ENCODE measurements at places on chromosomes 4 and X.

- no peak for DNase-seq
- no peaks in the 10 kb centered on the region for H3K36me3 ChIP-seq
- H3K27ac ChIP-seq, result no peak overlapping the region
- H3K4me1 ChIP-seq, result no peaks in the 10 kb centered on the region
- H3K27me3 ChIP-seq, result no peaks in the 10 kb centered on the region
These were observed 121.3 kb downstream of the FHIP1A start for GRCh38 chr4:151530230-151530629.

- peaks cover 6% of the 10 kb centered on the region for H3K27me3 ChIP-seq
- H3K36me3 ChIP-seq, result no peaks in the 10 kb centered on the region
- no peak for DNase-seq
These were observed 28.1 kb upstream of the TENM3 start for GRCh38 chr4:182215148-182215547.

GRCh38 chr4:4985036-4985435 lies 34.2 kb downstream of the CYTL1 start:
- DNase-seq, result no peak
- H3K27me3 ChIP-seq, result no peaks in the 10 kb centered on the region
- no peaks in the 10 kb centered on the region for H3K4me1 ChIP-seq
- no peak overlapping the region for H3K4me3 ChIP-seq

GRCh38 chrX:103685396-103685795 lies 1.1 kb downstream of the MORF4L2 start:
- peak overlapping the region; percentile 57 for H3K4me3 ChIP-seq
- peaks cover 10% of the 10 kb centered on the region for H3K4me1 ChIP-seq
- H3K27me3 ChIP-seq, result no peaks in the 10 kb centered on the region
- peaks cover 34% of the 10 kb centered on the region for H3K36me3 ChIP-seq

DNA sequence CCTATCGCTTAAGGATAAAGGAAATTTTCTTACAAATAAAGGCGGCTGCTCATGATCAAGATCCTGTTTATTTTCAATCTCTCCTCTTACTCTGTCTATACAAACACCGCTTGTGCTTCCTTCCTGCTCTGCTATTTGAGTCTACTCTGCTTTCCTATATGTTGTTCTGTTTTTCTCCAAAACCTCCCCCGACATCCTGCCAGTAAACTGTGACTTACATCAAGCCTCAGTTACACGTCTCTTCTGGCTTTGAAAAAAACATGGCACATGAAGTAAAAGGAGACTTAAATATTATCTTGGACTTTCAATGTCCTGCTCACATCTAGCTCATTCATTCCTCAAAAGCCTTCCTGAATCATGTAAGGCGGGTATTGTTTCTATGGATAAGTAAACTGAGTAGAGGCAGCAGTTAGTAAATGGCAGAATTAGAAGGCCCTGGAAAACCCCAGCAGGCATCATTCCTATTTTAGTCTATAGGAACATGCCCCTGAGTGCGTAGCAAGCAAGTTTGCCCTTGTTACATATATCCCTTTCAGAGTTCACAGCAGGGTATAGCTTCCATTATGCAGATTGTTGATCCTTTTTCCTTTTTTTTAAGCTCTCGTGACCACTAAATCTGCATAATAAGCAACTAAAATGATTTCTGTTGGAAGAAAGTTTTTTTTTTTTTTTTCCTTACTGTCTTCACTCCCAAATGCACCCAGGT lies 280.1 kb downstream of the RAPGEF2 start:
- no peaks in the 10 kb centered on the region for H3K36me3 ChIP-seq
- DNase-seq, result no peak
- H3K4me3 ChIP-seq, result no peak overlapping the region
- no peaks in the 10 kb centered on the region for H3K27me3 ChIP-seq
- no peaks in the 10 kb centered on the region for H3K4me1 ChIP-seq

GRCh38 chr4:81030061-81030980 lies at the start of gene BMP3:
Gene BMP3, plus strand, starts transcription at chr4:81030708. Its CDS starts 577 bp downstream, at chr4:81031285.
- peak; percentile 75 for DNase-seq
- no peaks in the 10 kb centered on the region for H3K36me3 ChIP-seq
- H3K27ac ChIP-seq, result peak within 1 kb of the TSS; percentile 64
- peaks cover 7% of the 10 kb centered on the region for H3K4me1 ChIP-seq
- peak within 1 kb of the TSS; percentile 52 for H3K4me3 ChIP-seq
- peaks cover 39% of the 10 kb centered on the region for H3K27me3 ChIP-seq

Measured in lower lobe of right lung (tissue), 2 donors.